ACHN (cell line): ENCODE measurements at places on chromosomes 6 and 20.

DNA sequence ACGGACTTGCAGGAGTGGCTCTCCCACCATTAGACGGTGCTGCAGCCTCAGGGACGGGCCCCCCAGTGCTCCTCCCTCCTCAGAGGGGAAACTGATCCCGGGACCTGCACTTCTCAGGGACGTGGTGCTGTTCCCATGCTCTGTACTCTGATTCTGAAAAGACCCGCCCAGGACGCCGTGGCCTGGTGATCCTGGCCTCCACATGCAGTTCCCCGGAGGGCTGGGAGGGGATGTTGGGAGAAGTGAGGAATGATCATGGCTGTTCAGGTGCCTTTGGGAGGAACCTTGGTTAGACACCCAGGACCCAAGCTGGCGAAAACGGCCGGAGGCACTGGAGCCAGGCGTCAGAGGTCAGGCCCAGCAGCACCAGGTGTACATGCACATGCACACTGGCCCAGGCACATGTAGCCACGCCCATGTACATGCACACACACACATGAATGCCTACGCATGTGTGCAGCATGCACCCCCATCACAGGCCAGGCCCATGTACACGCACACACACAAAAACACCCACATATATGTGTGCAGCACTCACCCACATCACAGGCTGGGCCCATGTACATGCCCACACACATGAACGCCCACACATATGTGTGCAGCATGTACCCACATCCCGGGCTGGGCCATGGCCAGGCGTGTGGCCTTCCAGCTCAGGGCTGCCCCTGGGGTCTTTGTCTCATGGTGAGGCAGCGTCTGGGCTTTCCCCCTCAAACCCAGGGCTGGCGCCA, 52.6 kb upstream of the DACT2 start:
- DNase-seq: no peak

GRCh38 chr6:128438393-128438792, 82.0 kb downstream of the PTPRK start:
- no peak for DNase-seq

DNA sequence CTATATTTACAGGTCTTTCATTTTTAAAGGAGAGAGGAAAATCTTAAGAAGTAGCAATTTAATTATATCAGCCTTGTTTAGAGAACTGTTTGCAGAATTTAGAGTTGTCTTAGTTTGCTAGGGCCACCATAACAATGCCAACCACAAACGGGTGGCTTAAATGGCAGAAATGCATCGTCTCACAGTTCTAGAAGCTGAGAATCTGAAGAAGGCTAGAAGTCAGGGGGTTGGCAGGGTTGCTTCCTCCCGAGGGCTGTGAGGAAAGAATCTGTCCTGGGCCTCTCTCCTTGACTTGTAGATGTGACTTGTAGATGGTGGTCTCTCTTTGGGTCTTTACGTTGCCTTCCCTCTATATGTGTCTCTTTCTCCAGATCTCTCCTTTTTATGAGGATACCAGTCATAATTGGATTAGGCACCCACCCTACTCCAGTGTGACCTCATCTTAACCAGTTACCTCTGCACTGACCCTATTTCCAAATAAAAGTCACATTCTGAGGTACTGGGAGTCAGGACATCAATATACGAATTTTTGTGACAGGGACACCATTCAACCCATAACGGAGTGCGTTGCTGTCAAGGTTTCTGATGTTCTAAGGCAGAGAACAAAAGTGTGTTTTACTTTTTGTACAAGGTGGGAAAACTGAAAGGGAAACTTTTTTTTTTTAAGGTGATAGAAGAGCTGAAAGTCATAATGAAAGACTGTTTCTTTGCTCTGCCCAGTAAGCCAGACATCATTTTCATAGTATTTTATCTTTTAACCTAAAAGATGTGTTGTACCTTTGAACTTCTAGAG, 84.4 kb downstream of the SAMD3 start:
- no peak for DNase-seq

GRCh38 chr6:46610862-46611553, 41.6 kb downstream of the CYP39A1 start:
- no peak for DNase-seq

- DNase-seq: no peak
Observed at GRCh38 chr6:91681296-91681695, 1094.4 kb upstream of the MAP3K7 start.

DNA sequence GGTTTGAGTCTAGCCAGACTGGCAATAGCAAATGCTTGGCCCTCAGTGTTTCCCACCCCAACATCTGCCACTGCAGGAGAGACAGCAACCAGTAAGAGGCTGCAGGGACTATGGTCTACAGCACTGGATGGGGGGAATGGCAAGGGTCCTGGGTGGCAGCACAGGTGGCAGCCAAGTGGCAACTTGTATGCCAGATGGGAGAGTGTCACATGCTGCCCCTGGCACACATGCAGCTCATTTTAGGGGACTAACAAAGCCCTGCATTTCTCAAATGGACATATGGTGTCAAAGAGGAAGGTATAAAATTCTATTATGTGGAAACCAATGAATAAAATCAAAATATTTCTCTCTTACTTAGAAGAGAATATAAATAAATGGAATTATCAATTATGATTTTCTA, 298.7 kb upstream of the MARCKS start:
- no peak for DNase-seq

- peak; percentile 52 for DNase-seq
Observed at GRCh38 chr6:31829633-31830283, 2.2 kb downstream of the HSPA1B start.

GRCh38 chr20:12287575-12287974, 369.9 kb downstream of the BTBD3 start:
- no peak for DNase-seq

- no peak for DNase-seq
Observed at GRCh38 chr6:11788043-11788442, 9.4 kb upstream of the ADTRP start.

DNA sequence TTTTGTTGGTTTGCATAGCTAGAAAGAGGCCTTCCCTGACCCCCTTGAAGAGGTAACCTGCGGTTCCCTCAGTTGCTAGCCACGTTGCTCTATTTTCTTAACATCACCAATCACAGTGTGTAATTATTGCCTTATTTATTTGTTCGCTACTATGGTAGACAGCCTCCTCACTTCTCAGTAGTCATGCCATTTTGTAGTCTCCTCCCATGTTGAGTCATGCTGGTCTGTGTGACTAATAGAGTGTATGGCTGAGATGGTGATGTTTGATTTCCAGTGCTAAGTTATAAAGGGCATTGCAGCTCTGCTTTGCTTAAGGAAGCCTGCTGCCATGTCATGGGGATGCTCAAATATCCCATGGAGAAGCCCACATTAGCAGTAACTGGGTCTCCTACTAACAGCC, 236.6 kb upstream of the CHD6 start:
- peak; percentile 33 for DNase-seq

- no peak for DNase-seq
Observed at GRCh38 chr6:145155873-145156782, 579.2 kb downstream of the EPM2A start.

DNA sequence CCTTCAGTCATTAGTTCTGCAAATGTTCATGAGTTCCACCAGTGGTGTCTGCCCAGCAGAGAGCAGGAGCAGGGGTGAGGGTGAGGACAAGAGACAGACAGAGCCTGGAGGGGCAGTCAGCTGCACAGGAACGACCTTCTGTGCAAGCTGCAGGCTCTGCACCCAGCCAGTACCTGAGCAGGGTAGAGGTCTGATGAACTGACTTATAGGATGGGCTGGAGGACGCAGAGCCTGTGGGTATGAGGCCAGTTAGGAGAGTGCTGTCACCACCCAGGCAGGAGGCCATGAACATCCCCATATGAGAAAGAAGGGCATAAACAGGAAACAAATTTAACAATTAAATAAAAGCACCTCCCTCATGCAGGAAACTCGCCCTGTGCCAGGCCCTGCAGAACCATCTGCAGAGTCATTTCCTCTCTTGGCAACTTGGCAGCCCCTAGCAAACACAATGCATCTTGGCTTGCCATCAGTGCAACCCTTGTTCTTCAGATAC, 17.9 kb downstream of the C6orf15 start:
- no peak for DNase-seq

GRCh38 chr20:62464425-62464770, 11.4 kb downstream of the GATA5 start:
- no peak for DNase-seq

GRCh38 chr6:43823390-43823789, 53.4 kb downstream of the VEGFA start:
- no peak for DNase-seq

DNA sequence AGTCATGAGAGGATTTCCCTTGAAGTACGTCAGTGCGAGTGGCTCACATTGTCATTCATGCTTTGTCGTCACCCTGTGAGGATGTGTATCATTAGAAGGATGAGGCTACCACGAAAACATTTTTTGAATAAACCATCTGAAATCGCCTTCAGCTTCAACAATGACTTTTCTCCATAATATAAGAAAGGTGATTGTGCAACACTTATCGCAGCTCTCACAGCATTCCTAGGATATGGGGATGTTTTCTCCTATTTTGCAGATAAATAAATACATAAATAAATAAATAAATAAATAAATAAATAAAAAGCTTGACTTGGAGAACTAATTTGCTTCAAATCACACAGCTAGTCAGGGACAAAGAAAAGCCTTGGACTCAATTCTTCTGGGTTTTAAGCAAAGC, 326.5 kb downstream of the FOXA2 start:
- DNase-seq: no peak

GRCh38 chr20:59027741-59028320, 4.3 kb downstream of the ATP5F1E start:
- no peak for DNase-seq

GRCh38 chr6:151370509-151371078, 20.8 kb downstream of the ZBTB2 start:
- DNase-seq: peak; percentile 20

GRCh38 chr20:43731469-43731868, 4.7 kb upstream of the GTSF1L start:
- no peak for DNase-seq

DNA sequence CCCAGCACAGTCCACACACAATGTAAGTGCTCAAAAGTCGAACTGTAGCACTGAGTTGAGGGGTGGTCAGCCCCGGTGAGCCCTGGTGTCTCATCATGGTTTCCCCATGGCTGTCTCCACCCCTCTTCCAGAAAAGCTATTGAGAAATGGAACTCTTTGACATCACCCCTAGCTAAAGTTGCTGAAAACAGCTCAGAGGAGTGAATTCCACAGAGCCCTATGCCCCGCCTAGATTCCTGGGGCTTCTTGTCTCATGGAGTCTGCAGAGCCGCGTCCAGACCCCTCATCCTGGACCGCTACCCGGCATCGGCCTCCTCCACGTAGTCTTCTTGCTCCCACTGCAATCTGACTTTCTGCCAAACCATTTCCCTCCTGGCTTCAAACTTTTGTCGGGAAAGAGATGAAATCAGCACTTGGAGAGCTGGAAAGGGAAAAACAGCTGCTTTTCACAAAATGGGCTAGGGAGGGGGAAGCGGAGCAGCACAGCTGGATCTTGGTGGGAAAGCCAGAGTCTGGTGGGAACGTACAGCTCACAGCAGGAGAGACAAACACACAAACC, 132.2 kb downstream of the SNX5 start:
- no peak for DNase-seq

- no peak for DNase-seq
Observed at GRCh38 chr6:107786709-107787588, 37.2 kb downstream of the SCML4 start.

DNA sequence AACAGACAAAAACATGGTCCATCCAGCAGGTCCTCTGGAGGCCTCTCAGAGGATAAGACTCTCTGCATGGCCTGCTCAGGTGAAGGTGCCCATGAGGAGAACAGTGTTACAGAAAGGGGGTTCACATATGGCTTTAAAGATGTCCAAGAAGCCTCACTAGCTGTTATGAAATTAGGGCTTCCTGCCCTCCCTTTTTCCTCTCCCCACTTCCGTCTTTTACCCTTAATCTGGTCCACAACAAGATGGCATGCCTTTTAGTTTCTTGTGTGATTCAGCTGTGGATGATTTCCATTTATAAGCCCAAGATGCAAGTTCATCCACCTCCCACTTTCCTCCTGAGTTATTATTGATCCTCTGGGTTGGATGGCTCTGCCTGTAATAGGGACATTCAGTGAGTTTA, 14.0 kb downstream of the GCNT2 start:
- no peak for DNase-seq

GRCh38 chr6:121460170-121460569, 24.7 kb downstream of the GJA1 start:
- DNase-seq: no peak

GRCh38 chr6:36977470-36977941, 8.5 kb downstream of the MTCH1 start:
- DNase-seq: no peak

- DNase-seq: no peak
Observed at GRCh38 chr20:35575958-35576357, 34.1 kb downstream of the ERGIC3 start.

DNA sequence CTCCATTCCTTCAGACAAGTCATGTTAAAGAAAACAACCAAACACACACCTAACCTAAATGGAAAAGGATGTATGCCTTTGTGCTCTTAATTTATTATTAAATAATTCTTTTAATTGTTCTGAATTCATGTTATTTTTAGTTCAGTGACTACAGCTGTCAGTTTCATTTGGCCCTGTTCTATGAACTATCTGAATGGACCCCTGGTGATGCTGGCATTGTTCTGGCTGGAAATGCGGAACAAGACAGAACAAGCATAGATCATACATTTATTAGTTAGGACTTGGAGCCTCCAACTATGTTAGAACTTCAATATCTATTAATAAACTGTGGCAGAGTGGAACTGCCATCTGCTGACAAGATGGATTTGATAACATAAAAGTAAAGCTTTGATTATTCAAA, 5.7 kb downstream of the MAP3K7 start:
- DNase-seq: no peak

DNA sequence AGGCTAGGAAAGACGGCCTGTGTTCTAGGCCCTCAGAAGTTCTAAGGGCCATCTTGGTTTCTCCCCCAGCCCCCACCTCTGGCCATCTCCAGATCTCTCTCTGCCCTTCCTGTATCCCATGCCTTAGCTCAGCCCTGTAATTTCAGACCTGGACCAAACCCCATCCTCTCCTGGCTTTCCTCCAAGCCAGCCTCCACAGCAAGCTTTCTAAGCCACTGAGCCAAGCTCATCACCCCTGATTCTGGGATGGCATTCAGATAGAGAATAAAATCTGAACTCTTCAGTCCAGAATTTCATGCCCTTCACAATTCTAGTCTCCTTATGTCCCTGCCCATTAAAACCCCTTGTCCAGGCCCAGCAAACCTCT, 18.9 kb upstream of the CCM2L start:
- DNase-seq: no peak

GRCh38 chr20:13222319-13222716, 1.2 kb downstream of the ISM1 start:
- no peak for DNase-seq
